ENCODE measurements at places on chromosomes 5 and 9.

- DNase-seq, result no peak
Observed at GRCh38 chr5:73151766-73152410, 21.1 kb upstream of the TMEM174 start.

- DNase-seq, result no peak
Observed at GRCh38 chr5:72269411-72269780, 50.6 kb downstream of the MRPS27 start.

- DNase-seq, result no peak
Observed at GRCh38 chr9:3912280-3912679, 386.5 kb upstream of the RFX3 start.

GRCh38 chr5:118565335-118565971 is 422.9 kb downstream of the DTWD2 start:
- no peak for DNase-seq

DNA sequence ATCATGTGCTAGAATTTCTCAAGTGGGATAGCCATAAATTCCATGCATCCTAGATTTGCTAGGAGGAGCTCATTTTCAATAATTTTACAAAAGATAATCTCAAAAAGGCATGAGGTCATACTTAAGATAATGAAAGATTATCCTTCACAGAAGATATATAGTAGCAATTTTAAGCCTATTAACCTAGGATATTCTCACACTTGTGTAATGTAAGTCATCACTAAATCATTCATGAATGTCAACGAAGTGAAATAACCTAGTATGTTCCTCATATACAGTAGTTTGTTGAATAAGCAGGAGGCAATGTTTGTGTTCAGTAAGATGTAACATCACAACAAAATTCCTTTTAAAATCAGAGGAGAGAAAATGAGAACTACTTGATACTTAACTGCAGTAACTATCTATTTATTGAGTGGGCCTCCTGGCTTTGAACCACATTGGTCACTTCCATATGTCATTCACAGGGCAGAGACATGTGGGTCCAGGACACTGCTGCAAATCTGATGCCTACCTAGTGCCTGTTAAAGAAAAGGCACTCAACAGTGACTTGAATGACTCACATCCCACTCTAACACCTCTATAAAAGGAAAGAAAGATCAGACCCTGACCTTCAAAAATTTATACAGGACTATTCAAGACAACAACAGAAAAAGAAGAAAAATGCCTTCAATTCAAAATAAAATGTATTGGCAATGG is 8.2 kb downstream of the LIFR start:
- no peak for DNase-seq

GRCh38 chr5:6773342-6774035 is 60.3 kb downstream of the TENT4A start:
- DNase-seq, result no peak

DNA sequence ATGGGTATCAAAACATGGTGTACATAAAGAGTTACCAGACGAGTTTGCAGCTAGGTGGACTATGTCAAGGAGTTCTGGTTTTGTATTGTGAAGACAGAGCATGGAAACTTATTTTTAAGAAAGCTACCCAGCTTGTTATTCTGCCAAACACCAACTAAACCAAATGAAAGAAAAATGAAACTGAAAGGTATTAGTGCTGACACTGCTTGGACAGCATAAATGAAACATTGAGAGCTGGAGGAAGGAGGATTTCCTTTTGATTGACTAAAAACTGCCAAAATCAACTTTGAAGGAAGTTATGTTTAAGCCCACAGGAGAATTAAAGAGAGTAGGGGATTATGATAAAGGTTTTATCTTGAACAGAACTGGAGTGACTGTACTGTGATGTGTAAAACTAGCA is 766.2 kb downstream of the PTPRD start:
- no peak for DNase-seq

Data from activated CD4-positive, alpha-beta T cell treated with anti-CD3 and anti-CD28 coated beads for 4 hours (primary cell).